ENCODE measurements at places on chromosomes 5 and 9.

- no peak for DNase-seq
These were observed 136.9 kb downstream of the PCSK5 start for GRCh38 chr9:76027416-76027815.

- no peak for DNase-seq
These were observed 78.3 kb upstream of the NIPAL4 start for GRCh38 chr5:157381746-157382145.

DNA sequence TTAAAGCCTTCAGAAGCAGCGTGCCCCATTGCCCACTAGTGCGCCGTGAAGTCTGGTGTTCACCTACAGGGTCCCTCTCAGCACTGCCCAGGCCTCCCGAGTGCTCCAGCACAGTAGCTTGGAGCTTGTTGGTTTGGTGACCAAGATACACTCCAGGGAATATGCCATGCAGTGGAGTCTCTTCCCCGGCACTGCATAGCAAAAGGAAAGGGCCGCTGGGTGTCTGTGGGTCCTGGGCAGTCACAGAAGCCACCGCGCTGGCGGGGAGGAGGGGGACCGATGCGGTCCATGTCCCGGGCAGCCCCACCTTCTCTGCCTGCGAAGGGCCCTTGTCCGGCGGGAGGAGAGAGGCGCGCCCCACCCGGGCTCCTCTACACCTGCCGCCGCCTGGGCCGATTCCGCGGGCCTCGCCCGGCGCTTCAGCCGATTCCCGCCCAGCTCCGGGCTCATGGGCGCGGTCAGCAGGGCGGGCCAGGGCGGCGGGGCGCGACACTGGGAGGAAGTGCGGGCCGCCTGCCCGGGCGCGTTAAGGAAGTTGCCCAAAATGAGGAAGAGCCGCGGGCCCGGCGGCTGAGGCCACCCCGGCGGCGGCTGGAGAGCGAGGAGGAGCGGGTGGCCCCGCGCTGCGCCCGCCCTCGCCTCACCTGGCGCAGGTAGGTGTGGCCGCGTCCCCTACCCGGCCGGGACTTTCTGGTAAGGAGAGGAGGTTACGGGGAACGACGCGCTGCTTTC lies at the start of gene SYK:
Gene SYK, plus strand, starts transcription at position 579 of the 732 bp plus-strand sequence. CDS start 42,080 bp downstream, outside the sequence.
- no peak for DNase-seq

DNA sequence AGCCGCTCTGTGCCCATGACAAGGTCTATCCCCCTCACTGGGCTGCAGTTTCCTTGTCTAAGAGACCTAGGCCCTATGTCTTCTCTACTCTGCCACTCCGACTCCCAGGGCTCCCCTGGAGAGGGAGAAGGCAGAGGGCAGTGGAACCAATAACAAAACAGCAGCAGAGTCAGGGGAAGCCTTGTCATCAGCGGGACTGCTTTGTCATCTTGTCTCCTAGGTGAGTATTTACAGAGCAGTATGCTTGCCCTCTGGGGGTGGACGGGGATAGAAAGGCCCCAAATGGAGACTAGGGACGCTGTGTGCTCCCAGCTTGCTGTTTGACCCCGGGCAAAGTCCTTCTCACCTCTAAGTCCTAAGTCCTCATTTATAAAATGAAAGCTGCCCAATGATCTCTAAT lies 318.5 kb downstream of the CDK5RAP2 start:
- DNase-seq = no peak

DNA sequence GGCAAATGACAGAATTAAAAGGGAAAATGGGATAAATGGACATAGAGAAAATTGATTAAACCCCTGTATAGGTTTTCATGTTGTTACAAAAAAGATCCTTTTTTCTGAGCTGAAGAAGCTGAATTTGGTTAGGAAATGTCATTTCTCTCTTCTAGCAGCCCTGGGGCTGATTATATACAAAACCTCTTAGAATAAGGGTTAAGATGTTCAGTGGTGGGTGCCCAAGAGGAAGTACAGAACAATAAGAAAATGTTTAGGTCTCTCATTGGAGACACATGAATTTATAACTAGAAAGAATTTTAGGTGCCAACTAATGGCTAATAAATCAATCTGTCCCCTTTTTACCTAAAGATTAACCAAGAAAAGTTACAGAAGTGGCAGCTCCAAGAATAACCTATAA lies 14.2 kb downstream of the ABHD17B start:
- no peak for DNase-seq

DNA sequence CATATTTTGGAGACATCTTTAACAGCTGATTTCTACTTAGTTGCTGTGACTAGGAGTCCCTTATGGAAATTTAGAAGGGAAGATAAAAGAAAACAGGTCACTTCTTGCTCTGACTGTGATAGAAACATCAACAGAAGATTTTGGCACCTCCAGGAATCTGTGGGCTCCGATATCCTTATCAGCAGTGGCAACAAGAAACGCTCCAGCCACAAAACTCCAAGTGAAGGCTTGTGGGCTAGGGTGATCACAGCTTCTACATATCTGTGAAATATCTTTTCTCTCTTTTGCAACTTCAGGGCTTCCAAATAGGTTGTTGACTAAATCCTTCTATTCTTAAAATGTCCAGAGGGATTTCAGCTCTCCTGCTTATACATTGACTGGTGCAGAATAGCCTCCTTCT lies 1625.5 kb upstream of the CDH6 start:
- DNase-seq = no peak

DNA sequence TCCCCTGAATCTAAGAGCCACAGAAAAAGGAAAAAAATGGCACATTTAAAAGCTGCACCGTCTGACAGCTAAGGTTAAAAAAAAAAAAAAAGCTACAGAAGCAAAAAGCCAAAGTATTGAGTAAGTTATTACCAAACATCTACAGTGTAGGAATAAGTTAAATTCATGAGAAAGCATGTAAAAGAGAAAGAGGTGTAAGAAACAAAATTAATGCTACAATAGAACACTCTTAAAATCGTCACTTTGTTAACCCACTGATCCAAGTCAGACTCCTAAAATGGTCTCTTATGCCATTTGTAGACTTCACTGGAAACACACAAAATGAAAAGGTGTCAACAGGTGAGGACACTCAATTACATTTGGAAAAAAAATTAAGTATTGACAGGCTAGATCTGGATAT lies 120.2 kb downstream of the SSBP2 start:
- no peak for DNase-seq

DNA sequence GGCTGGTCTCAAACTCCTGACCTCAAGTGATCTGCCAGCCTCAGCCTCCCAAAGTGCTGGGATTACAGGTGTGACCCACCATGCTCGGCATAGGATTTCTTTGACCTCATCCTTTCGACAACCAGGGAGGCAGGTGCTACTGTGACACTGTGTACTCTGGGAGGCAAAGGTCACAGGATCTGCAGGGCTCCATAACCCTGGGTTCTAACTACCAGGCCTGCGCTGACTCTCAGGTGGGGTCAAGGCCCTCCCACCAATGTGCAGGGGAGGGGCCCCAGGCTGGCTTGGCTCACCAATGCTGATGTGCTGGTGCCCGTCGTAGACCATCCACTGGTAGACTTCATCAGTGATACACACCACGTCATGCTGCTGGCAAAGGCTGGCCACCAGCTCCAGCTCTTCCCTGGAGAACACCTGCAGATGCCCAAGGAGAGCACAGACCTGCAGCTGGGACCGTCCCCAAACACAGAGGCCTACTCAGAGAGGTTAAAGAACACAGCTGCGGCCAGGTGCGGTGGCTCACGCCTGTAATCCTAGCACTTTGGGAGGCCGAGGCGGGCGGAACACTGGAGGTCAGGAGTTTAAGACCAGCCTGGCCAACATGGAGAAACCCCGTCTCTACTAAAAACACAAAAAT lies 7.0 kb upstream of the SPOUT1 start:
- no peak for DNase-seq

DNA sequence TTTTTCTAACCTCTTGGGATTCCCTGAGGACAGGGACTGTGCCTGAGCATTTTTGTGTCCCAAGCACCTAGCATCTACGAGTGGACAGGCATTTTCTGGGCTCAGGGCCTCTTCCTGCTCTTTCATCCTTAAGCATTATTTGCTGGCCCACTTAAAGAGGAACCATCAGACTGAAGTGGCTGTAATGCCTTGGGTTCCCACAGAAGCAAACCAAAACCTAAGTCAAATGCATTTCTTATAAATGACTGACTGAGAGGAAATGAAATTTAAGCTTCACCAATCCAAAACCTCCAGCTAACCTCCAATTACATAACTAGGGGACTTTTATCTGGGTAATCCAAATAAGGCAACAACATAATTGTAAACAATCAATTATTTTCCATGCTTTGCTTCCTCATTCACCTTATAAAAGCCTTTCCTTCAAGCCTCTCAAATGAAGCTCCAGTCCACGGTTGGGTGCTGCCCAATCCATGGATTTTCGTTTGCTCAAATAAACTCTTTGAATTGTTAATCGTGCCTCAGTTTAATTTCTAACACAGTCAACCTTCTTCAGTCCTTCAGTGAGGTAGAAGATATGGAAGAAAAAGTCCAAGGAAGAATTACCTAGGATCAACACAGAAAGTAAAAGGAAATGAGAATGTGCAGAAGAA lies 25.3 kb upstream of the SLC31A2 start:
- DNase-seq = no peak

- no peak for DNase-seq
These were observed 500.3 kb upstream of the GRIA1 start for GRCh38 chr5:152990217-152990616.

DNA sequence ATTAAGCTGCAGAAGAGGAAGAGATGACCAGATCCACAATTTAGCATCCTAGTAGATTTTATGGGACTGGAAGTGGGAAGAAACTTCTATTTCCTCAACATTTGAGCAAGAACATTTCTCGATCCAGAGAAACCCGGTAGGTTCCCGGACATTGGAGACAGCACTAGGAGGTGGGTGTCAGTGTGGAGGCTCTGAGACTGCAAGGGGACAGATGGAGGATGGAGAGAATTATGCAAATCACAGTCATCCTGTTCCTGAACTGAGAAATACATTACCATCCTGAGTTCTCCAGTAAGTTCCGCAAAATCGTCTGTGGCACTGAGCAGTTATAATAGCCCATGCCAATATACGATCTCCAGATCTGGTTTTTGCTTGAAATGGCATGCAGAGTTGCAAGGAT lies 25.6 kb downstream of the GLDC start:
- DNase-seq = no peak

DNA sequence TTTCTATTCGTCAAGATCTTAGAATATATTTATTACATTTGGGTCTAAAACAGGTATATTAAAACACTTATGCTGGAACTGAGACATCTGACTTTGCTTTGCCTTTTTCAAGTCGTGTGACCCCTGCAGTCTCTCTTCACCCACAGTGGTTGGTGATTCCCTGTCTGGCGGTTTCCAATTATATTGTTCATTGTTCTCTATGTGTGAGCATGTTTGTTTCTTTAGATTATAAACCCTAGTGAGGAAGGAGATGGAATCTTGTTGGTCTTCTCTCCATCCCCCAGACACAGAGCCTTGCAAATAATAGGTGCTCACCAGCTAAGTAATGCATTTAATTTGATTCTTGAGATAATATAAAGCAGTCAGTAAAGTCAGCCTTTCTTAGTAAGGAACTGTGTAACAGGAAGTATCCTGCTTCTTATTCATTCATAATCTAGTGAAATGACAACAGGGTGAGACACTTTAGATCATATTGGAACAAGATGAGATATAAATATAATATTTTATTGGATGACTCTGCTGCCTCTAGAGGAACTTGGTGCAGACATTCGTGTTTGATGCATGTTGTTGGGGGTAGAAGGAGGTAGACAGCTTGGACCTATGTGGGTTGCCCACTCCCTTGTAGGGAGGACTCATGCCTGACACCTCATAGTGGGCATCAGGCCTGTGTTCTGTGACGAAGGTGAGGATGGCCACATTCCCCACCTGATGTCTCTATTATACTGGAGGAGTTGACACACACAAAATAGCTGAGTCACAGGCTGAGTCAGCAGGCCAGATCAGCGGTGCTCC lies 88.1 kb downstream of the FGF1 start:
- DNase-seq = no peak

- no peak for DNase-seq
These were observed 1412.1 kb downstream of the EFNA5 start for GRCh38 chr5:106258591-106259125.

- no peak for DNase-seq
These were observed 6.7 kb downstream of the CDK9 start for GRCh38 chr9:127792417-127793031.

- no peak for DNase-seq
These were observed 140.3 kb downstream of the NMUR2 start for GRCh38 chr5:152264645-152265254.

- DNase-seq = peak; percentile 28
These were observed 27.1 kb upstream of the BASP1 start for GRCh38 chr5:17190242-17190778.

DNA sequence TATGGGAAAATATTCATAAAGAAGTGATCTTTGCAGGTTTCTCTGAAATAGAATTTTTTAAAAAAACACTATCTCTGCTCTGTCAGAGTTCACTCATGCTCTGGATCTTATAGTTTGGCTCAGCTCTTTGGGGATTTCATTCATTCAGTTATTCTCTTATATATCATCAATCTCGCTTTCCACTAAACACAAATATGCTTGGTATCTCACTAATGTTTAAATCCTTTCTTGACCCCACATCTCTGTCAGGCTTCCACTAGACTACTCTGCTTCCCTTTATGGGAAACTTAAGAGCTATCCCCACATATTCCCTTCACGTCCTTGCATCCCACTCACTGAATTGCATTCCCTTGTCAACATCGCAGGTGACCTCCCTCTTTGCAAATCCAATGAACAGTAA lies 396.1 kb downstream of the ENC1 start:
- no peak for DNase-seq

GRCh38 chr5:8234179-8234770 lies 365.3 kb downstream of the MTRR start:
- DNase-seq = no peak

DNA sequence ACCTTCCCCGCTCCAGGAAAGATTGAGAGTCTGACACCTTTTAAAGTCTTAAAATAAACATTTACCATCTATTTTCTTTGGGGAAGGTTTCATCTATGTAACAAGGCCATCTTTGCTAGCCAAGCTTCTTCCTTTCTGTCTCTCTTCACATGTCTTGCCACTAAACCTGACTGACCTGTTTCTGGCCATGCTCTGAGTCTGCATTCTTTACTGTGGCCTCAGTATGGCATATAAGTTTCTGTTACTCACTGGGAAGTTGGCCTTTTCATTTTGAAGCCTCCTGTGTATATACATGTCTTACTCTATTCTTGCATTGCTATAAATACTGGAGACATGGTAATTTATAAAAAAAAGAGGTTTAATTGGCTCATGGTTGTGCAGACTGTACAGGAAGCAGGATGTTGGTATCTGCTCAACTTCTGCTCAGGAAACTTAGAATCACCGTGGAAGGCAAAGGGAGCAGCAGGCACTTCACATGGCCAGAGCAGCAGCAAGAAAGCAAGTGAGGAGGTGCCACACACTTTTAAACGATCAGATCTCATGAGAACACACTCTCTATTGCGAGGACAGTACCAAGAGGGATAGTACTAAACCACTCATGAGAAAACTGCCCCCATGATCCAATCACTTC lies 48.1 kb downstream of the KCNV2 start:
- no peak for DNase-seq

- DNase-seq = no peak
These were observed at the start of gene RAPGEF1 for GRCh38 chr9:131739959-131740648. Gene RAPGEF1 (minus strand): TSS chr9:131740076. CDS start chr9:131739830, 246 bp downstream.

- no peak for DNase-seq
These were observed 21.8 kb upstream of the ADAMTS19 start for GRCh38 chr5:129438322-129438721.
